ENCODE measurements at places on chromosomes 3 and 15.

GRCh38 chr15:71997691-71998090, 120.3 kb downstream of the MYO9A start:
- H3K27ac ChIP-seq: no peak overlapping the region
- peaks cover 17% of the 10 kb centered on the region for H3K36me3 ChIP-seq
- DNase-seq: no peak
- H3K27me3 ChIP-seq: no peaks in the 10 kb centered on the region

GRCh38 chr3:157335233-157336076, 101.2 kb upstream of the PTX3 start:
- no peak overlapping the region for H3K27ac ChIP-seq
- DNase-seq: no peak
- H3K4me1 ChIP-seq: no peaks in the 10 kb centered on the region
- no peaks in the 10 kb centered on the region for H3K27me3 ChIP-seq
- H3K36me3 ChIP-seq: no peaks in the 10 kb centered on the region
- no peak overlapping the region for H3K4me3 ChIP-seq

DNA sequence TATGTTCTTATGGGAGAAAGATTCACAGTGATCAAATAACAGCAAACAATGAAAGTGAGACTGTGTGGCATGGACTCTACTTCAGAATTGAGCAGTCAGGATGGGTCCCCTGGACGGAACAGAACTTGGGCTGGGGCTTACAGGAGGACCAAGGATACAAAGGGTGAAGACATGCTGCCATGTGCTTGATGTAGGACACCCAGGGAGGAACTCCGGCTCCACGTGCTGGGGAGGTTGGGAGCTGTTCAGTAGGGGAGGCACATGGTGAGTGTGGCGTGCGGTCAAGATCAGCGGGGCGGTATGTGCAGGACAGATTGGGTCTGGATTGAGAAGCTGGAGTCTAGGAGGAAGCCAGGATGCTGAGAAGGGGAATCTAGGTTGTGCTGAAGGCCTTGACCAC, 32.6 kb downstream of the PPCDC start:
- peaks cover 1% of the 10 kb centered on the region for H3K36me3 ChIP-seq
- no peaks in the 10 kb centered on the region for H3K27me3 ChIP-seq

GRCh38 chr15:38225381-38225780, 27.3 kb upstream of the SPRED1 start:
- H3K27me3 ChIP-seq: no peaks in the 10 kb centered on the region
- no peak overlapping the region for H3K27ac ChIP-seq
- no peak for DNase-seq
- no peak overlapping the region for H3K4me3 ChIP-seq

DNA sequence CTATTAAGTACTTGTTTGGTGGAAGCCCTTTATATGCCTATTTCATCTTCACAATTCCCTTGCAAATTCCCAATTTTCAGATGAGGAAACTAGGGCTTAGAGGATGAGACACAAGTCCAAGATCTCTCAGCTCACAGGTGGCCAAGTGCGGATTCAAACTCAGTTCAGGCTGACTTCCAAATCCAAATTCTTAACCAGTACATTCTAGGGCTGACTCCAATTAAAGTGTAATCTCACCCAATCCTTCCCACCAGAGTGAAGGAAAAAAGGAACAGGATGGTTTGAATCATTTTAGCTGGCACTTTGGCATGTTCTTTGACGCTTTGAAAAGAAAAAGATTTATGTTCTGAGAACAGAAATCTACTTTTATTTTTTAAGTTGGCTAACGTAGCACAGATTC, 12.7 kb downstream of the ARHGEF3 start:
- H3K36me3 ChIP-seq: peaks cover 14% of the 10 kb centered on the region
- H3K4me3 ChIP-seq: peak overlapping the region; percentile 38
- DNase-seq: no peak
- H3K27me3 ChIP-seq: no peaks in the 10 kb centered on the region

GRCh38 chr3:25888892-25889524, 99.1 kb downstream of the OXSM start:
- no peak overlapping the region for H3K4me3 ChIP-seq
- H3K4me1 ChIP-seq: no peaks in the 10 kb centered on the region
- H3K36me3 ChIP-seq: no peaks in the 10 kb centered on the region
- no peak overlapping the region for H3K27ac ChIP-seq

DNA sequence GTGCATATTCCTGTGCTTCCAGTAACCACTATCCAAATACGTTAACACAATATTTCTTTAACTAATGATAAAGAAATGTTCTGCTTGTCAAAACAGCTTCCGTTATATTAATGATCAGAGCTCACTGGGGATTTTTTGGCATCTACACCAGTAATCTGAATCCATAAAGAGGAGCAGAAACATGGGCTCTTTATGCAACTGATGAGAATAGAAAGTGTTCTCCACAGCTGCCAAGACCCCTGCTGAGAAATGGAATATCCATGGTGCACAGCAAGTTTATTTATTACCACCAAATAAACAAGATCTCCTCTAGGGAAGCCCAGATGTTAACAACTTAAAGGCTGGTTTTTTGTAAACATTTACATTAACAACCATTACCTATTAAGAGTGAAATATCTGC, 54.5 kb downstream of the ALDH1A2 start:
- no peak overlapping the region for H3K4me3 ChIP-seq
- no peak overlapping the region for H3K27ac ChIP-seq
- H3K4me1 ChIP-seq: no peaks in the 10 kb centered on the region
- H3K27me3 ChIP-seq: peaks cover 24% of the 10 kb centered on the region

DNA sequence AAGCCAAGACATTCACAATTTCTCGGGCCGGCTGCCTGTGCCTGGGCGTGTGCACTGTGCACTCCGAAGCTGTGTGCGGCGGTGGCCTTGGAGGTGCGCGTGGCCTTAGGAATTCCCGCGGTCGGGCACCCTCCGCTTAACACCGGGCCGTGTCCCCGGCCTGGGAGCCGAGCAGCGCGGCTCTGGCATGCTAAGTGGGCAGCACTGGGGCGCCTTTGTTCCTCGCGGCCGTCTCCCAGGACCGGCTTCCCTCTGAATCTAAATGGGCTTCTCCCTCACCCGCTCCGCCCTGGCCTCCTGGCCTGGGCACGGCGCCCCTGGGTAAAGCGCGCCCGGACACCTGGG, 498 bp upstream of the ARNT2 start:
- no peaks in the 10 kb centered on the region for H3K36me3 ChIP-seq
- H3K27me3 ChIP-seq: peaks cover 54% of the 10 kb centered on the region
- no peak overlapping the region for H3K27ac ChIP-seq
- H3K4me3 ChIP-seq: no peak overlapping the region
- H3K4me1 ChIP-seq: peaks cover 6% of the 10 kb centered on the region

DNA sequence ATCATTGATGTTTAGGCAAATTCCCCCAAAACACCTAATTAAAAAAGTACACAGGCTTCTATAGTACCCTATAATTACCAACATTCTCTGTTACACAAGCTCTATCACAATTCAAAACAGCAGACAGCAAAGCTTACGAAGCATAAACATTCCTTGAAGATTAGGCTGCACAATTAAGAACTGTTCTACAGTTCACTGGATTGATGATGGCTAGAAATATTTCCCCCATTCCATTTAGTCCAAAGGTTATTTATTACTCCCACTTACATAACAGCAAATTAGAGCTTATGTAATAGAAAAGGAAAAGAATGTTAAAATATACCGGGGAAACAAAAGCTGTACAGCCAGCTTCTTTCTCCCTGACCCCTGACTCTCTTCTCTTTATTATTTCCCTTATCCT, 49.3 kb downstream of the UACA start:
- H3K27me3 ChIP-seq: peaks cover 10% of the 10 kb centered on the region
- no peak overlapping the region for H3K4me3 ChIP-seq
- no peaks in the 10 kb centered on the region for H3K36me3 ChIP-seq
- no peaks in the 10 kb centered on the region for H3K4me1 ChIP-seq
- no peak for DNase-seq

DNA sequence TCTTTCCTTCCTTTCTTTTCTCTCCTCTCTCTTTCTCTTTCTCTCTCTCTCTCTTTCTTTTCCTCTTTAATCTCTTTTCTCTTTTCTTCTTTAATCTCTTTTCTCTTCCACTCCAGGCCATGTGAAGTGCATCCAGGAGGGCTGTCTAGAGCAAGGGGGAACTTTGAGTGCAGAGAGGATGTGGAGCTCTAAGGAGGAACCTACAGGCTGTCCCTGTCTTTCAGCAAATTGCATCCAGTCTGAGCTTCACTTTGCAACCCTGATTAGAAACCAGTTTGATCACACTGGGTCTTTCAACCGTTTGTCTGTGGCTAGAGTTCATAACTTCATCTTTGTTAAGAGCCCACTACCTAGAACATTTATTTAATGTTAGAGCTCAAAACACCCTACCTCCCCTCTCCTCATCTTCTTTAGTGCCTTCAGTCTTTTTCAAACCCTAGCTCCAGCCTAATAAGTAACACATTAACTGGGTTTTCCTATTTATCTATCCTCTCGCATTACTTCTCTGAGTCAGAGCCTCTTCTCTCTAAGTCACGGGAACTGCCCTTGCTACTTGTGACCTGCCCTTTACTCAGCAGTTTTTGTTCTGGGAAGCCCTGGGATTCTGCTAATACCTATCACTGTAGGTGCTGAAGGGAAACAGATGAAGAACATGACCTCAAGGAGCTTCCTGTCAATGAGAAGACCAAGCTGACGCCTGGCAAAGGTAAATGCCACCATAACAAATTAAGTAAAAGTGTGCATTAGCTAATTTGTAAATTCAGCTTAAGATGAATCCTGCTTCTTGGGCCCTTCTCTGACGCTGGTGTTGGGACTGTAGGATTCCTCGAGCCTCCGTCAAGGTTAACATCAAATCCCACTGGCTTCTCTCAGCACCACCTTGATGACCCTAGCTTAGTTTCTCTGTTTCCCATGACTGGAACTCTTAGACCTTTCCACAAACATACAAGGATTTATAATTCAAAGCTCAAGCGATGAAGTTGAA, at the start of gene GCNT3:
TSS of gene GCNT3 (plus strand) at position 508 of the 985 bp plus-strand sequence. CDS start 6,456 bp downstream, outside the sequence.
- no peak within 1 kb of the TSS for H3K27ac ChIP-seq
- peaks cover 20% of the 10 kb centered on the region for H3K27me3 ChIP-seq
- no peak for DNase-seq
- H3K36me3 ChIP-seq: no peaks in the 10 kb centered on the region
- no peak within 1 kb of the TSS for H3K4me3 ChIP-seq

GRCh38 chr15:81133782-81134461, at the start of gene CFAP161:
Gene CFAP161 (plus strand): TSS chr15:81134270. CDS start chr15:81134330, 60 bp downstream.
- H3K27me3 ChIP-seq: peaks cover 45% of the 10 kb centered on the region
- H3K36me3 ChIP-seq: peaks cover 3% of the 10 kb centered on the region
- H3K4me1 ChIP-seq: peaks cover 2% of the 10 kb centered on the region
- H3K27ac ChIP-seq: no peak within 1 kb of the TSS

- H3K36me3 ChIP-seq: no peaks in the 10 kb centered on the region
- H3K4me1 ChIP-seq: no peaks in the 10 kb centered on the region
- DNase-seq: peak; percentile 82
- peak overlapping the region; percentile 17 for H3K27ac ChIP-seq
- H3K27me3 ChIP-seq: no peaks in the 10 kb centered on the region
- no peak overlapping the region for H3K4me3 ChIP-seq
Measured at GRCh38 chr3:9168241-9168741, 81.2 kb downstream of the SRGAP3 start.

DNA sequence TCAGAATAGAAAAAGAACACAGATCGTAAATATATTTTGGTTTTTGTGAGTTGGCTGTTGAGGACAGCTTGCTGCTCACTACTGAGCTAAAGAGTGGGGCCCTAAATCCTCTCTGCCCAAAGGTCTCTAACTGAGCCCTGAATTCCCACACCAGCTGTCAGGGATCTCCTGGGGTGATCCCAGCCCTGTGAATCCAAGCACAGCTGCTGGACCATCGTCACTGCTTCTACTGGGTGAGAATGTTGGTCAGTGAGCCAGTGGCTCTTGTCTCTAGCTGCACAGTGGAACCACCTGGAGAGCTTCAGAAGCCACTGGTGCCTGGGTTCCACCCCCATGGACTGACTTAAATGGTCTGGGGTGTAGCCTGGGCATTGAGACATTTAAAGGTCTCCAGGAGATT, 90.5 kb upstream of the IL12A start:
- no peaks in the 10 kb centered on the region for H3K4me1 ChIP-seq
- peaks cover 11% of the 10 kb centered on the region for H3K27me3 ChIP-seq
- no peak overlapping the region for H3K27ac ChIP-seq
- no peaks in the 10 kb centered on the region for H3K36me3 ChIP-seq
- H3K4me3 ChIP-seq: no peak overlapping the region
- no peak for DNase-seq

- H3K27ac ChIP-seq: peak overlapping the region; percentile 78
- H3K36me3 ChIP-seq: no peaks in the 10 kb centered on the region
- DNase-seq: peak; percentile 77
- H3K4me3 ChIP-seq: peak overlapping the region; percentile 63
- no peaks in the 10 kb centered on the region for H3K27me3 ChIP-seq
Measured at GRCh38 chr15:51982013-51982769, 10.6 kb upstream of the LEO1 start.

DNA sequence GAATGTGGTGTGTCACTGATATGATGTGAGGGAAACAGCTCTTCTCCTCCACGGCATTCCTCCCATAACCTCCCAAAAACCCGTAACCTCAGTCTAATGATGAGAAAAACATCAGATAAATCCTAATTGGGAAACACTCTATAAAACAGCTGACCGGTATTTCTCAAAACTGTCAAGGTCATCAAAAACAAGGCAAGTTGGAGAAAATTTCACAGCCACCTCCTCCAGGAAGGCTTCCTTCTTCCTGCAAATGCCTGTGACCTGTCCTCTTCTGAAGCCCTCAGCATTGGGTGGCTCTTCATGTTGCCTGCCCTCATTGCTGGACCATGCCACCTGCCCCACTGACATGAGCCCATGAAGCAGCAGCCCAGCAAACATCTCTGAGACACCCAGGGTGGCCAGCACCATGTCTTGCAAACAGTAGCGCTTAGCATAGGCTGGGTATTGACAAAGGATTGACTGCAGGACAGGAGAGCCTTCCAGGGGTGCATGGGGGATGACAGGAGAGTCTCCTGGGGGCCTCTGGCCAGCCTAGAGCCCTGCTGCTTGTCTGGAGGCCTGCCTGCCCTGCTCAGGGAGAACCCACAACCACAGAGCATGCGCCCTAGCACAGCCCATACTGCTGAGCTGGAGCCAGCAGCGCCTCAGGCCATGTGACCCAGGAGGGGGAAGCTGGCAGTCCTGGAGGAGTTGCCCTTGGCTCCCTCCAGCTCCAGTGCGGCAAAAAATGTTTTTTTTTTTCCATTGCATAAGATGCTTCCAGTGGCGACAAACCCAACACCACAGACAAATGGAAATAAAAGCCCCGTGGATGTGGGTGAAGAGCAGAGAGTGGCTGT, 49.7 kb downstream of the XXYLT1 start:
- no peaks in the 10 kb centered on the region for H3K4me1 ChIP-seq
- no peak overlapping the region for H3K27ac ChIP-seq
- H3K4me3 ChIP-seq: no peak overlapping the region
- DNase-seq: no peak

DNA sequence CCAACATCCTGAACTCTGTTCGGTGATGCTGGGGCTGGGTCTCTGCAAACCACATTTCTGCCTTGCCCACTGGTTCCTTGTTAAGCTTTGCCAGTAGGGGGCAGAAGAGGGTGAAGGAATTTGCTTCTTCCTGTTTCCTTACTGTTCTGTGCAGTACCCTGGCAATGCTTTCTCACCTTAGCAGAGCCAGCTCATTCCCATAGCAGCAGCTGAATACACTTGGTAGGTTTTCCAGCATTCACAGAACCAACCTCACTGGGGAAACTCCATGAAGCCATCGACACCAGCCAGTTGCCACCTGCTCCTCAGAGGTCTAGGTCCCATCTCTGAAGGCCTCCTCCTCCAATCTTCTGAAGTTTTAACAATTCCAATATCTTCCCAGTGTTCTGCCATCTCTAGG, 308.4 kb downstream of the PDCD6IP start:
- H3K27ac ChIP-seq: no peak overlapping the region
- H3K4me1 ChIP-seq: no peaks in the 10 kb centered on the region
- H3K4me3 ChIP-seq: no peak overlapping the region

- H3K4me3 ChIP-seq: no peak overlapping the region
- no peaks in the 10 kb centered on the region for H3K36me3 ChIP-seq
- H3K27ac ChIP-seq: no peak overlapping the region
- no peak for DNase-seq
Measured at GRCh38 chr3:133756716-133757694, 10.8 kb downstream of the TF start.

- no peak overlapping the region for H3K27ac ChIP-seq
- no peak overlapping the region for H3K4me3 ChIP-seq
- no peaks in the 10 kb centered on the region for H3K4me1 ChIP-seq
- no peak for DNase-seq
Measured at GRCh38 chr15:51647128-51647562, 24.6 kb upstream of the DMXL2 start.
